CD4-positive, alpha-beta T cell treated with Interleukin-1 beta for 1 hour (primary cell): ENCODE measurements at places on chromosomes 6 and 20.

GRCh38 chr6:159109391-159109790, 59.8 kb upstream of the FNDC1 start:
- no peak for DNase-seq

GRCh38 chr6:41073968-41074691, 1.4 kb downstream of the NFYA start:
- DNase-seq, result peak; percentile 62

DNA sequence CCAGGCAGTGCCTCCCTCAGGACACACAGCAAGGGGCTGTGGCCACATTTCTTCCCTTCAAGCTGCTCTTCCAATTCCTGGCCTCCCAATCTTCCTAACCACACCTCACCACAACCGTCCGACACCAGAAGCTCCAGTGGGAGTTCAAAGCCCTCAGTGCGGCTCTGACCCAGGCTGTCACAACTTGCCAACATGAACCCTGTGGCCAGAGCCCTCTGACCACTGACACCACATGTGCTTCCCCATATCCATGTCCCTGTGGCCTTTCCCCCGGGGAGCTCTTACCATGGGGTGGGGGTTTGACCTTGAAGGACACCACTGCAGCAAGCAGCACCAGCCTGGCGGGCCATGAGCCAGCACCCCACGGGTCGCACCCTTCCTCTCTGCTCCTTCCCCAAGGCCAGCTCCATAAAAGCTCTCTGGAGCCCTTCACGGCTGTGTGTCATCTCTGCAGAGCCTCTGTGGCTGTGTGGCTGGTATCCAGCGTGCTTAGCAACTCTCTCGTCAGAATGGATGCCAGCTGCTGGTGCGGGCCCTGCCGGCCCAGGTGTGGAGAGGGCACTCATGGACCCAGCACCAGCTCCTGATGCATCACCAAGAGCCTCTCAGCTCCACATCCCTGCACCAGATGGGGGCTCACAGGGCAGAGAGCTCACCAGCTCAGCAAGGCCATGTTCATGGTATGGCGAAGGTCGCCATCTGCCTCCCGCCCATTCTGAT, 106.1 kb downstream of the PSMB1 start:
- no peak for DNase-seq

GRCh38 chr20:4813076-4813862, 91.6 kb downstream of the PRND start:
- DNase-seq, result peak; percentile 37
